ENCODE measurements at places on chromosomes 2 and 18.

GRCh38 chr2:138327967-138328366 is 173.6 kb upstream of the SPOPL start:
- DNase-seq: no peak

DNA sequence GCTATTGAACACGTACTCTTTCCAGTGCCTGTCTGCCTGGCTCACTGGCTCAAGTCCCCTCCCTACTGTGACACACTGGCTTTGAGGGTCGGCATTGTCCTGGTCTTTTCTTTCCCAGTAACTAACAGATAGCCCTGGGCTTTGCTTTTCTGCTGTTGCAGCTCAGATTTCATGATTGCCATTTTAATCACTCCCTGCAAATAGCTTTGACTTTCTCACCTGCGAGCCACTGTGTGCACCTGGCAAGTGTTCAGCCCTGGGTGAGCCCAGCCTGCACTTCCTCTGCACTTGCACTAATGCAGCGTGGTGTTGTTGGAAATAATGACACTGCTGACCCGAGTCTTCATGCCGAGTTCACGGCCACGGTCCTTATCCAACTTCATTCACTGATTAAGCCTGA is 52.9 kb downstream of the DCDC2C start:
- no peak for DNase-seq

DNA sequence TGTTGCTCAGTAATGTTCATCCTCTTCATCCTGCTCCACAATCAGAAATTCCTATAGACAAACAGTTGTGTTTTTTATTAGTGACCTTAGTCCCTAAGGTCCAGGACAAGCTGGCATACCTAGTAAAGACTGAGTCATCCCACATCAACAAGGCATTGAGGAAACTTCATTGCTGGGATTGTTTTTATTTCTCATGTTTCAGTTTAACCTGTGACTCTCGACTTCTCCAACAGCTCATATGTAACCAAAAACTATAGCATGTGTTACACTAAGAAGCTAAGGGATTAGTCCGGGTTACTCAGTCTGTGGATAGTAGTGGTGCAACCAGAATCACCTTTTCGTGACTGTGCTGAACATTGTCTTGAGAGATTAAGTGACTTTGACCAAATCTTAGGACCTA is 292.1 kb downstream of the RDH14 start:
- no peak for DNase-seq

GRCh38 chr2:104856973-104857261 is 3.0 kb downstream of the POU3F3 start:
- no peak for DNase-seq

DNA sequence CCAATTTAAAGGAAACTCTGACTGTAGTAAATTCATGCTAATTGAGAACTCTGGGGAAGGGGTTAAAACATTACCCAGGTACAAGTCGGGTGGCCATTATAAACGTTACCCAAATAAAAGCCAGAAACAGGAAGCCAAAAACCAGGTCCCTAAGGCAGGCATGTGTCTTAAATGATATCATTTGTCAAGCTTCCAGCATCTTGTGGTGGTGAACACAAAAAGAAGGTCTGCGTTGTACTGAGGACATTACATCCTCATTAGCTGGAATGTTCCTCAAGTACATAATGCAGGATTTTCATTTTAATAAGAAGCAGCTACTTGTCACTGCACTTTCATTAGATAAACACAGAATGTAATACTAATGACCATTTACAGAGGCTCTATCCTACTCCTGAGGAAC is 10.9 kb downstream of the PTGR3 start:
- DNase-seq: no peak

DNA sequence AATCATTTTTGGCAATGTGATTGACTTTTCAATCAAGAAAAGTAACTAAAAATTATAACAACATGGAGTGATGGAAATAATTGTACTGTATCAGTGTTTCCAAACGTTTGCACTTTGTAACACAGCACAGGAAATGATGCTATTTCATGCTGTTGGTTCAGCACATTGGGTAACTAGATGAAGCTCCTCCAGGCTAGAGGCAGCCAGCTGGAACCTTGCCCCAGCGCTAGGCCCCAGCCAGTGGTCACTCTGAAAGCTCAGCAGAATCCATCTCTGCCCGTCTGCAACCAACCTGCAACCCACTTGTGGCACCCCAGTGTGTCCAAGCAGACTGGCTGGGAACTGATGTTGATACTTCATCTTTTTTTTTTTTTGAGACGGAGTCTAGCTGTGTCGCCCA is 15.3 kb downstream of the UNC50 start:
- no peak for DNase-seq

DNA sequence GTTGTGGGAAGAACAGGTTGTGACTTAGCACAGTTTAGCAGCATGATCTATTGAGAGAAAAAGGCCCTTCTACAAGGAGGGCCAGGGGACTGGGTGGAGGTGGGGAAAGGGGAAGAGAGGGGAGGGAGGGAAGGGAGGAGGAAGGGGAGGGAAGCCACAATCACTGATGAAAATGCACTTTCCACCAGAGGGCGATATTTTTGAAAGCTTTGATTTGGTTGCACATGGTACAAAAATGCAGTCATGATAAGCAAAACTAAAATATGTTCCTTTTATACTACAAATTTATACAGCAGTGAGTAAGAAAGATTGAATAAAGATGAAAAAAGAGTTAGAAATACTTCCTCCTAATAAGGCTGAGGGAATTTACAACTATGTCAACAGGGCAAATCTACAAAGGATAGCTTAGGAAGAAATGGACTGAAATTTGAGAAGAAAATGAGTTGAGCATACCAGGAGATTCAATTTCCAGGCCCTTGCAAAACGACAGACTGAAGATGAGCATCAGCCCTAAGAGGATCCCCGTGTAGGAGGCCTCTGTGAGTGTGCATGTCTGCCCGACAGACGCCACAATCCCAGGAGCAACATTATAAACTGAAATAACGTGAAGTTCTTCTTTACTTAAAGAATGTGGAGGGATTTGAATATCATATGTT is 17.2 kb downstream of the SH3YL1 start:
- DNase-seq: no peak

- DNase-seq: no peak
These were observed 68.0 kb downstream of the SERPINB8 start for GRCh38 chr18:64037812-64038414.

DNA sequence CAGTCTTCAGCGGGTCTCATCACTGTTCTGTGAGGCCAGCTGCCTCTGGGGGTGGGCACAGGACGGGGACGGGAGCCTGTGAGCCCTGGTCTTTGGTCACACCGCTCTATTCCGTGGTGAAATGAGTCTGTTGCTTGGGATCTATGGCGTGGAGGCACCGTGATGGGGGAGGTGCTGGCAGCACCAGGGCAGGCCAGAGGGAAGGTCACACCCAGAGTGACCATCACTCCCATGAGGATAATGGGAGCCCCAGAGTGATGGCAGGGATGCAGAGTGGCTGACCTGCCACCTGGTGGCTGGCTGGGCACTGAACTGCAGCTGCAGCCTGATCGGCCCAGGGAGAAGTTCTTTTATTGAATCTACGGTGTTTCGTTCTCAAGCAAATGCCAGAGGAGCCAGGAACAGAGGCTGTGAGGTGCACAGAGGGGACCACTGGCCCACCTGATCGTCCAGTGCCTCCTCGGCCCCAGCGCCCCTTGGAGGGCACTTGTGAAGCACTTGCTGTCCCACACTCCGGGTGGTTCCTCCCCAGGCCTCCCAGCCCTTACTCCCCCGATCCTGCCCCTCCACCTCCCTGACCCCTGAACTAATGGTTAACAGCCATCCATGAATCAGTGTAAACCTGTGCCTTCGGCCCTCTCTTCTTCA is 17.9 kb downstream of the KCNIP3 start:
- DNase-seq: no peak

DNA sequence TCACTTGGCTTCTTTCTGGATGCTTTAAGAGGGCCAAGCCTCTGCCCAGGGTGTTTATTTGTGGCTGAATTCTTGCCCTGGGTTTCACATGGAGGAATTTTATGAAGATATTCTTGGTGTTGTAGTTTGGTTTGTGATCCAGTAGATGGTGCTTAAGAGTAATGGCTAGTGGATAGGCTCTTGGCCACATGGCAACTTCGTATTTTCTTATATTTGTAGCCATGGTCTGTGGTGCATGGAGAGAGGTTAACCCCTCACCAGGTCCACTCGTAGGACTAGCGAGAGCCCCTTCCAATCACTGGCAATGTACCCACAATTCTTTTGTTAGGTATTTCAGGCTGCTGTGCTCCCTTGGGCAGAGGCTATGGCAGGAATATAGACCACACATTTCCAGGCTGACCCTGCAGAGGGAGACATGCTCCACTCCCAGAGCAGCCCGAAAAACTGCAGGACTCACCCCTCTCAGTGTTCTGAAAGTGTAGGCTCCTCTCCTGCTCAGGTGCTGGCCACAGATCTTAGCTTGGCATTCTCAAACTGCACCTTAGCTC is 582.1 kb upstream of the SETBP1 start:
- no peak for DNase-seq

GRCh38 chr2:231348704-231349373 is 46.7 kb upstream of the B3GNT7 start:
- no peak for DNase-seq

DNA sequence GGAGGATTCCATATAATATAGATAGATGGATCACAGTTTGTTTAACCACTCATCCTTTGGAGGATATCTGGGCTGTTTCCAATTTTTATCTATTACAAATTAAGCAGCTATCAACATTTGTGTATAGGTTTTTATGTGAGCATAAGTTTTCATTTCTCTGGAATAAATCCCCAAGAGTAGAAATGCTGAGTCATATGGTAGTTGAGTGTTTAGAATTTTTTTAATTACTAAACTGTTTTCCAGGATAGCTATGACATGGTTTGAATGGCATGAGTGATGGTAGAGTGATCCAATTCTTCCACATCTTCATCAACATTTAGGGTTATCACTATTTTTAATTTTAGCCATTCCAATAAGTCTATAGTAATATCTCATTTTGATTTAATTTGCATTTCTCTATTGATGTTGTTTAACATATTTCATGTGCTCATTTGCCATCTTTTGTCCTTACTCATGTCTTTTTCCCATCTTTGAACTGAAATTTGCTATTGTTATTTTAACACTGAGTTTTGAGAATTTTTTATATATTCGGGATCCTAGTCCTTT is 31.4 kb downstream of the ABCB11 start:
- DNase-seq: no peak

GRCh38 chr18:40413160-40413559 is 1541.9 kb upstream of the PIK3C3 start:
- no peak for DNase-seq

DNA sequence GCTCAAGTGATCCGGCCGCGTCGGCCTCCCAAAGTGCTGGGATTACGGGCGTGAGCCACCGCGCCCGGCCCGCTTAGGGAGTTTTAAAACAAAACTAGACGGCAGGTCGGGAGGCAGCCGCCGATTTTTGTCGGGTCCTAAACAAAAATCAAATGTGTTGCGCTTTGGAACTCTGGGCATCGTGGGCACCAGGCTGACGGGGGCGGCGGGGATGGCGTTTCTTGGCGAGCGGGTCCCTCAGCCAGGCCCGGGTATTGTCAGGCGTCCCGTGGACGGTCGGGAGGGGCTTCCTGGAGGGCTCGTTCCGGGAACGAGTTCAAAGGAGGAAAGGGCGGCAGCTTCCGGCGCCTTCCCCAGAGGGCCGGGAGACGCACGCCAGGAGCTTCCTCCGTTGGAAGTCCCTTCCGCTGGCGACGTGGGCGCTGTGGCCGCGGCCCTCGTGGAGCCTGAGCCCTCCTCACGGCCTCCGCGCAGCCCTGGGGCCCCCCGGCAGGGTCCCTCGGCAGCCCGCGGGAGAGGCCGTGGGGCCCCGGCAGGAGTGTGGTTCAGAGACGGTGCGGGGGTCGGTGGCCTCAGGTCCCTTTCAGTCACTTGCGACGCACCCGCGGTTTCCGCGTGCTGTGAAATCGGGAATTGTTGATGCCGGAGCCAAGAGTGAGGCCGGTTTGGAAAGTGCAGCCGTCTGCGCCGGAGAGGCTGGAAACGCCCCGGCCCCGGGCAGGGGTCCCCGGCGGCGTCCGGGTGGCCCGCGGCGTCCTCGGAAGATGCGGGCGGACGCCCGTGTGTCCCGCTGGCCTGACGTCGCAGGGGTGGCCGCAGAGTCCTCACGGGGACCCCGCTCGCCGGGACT is 59.3 kb downstream of the EMILIN2 start:
- DNase-seq: peak; percentile 51

DNA sequence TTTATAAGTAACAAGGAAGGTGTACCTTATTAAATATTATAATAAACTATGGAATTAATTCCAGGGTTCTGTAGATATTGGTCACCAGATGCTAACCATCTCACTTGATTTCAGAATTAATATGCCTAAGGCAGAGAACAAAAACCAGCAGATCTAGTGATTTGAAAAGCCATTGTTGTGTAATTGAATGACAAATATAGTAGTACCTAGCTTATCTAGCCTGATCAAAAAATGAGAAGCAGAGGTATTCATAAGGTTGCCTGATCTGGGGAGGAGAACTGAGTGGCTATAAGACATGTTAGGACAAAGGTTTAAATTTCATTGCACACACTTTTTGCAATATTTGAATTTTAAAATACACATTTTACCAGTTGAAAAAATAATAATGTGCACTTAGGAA is 132.0 kb upstream of the UBE2E3 start:
- DNase-seq: no peak

- no peak for DNase-seq
These were observed 4.6 kb downstream of the TTR start for GRCh38 chr18:31596081-31596872.

DNA sequence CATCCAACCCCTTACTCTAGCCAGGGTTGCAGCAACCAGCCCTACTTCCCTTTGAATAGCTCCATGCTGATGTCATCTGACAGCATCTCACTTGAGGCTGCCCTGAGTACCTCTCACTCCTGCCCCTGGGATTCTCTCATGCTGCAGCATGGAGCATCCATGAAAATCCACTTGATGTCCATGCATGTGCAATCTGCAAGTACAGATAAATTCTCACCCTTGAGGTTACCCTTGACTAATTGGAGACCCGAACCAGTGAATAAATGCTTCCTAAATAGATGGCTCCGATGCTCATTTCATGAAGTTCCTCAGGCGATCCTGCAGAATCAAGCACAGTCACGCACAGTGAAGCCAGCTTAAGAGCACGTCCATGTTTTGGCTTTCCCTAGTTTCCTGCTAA is 298.3 kb downstream of the RBM43 start:
- DNase-seq: no peak

DNA sequence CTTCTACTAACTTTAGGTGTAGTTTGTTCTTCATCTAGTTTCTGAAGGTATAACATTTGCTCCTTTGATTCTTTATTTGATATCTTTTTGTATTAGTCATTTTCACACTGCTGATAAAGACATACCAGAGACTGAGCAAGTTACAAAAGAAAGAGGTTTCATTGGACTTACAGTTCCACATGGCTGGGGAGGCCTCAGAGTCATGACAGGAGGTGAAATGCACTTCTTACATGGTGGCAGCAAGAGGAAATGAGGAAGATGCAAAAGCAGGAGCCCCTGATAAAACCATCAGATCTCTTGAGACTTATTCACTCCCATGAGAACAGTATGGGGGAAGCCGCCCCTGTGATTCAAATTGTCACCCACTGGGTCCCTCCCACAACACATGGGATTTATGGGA is 544.4 kb upstream of the DSEL start:
- no peak for DNase-seq
